ENCODE measurements at places on chromosomes 13 and 19. TPM values are rescaled to one million over a fixed set of nuclear protein-coding genes. Genes with fewer than 3 reads are reported as not detected.

GRCh38 chr13:30105381-30105780, 202.0 kb downstream of the KATNAL1 start:
- no peak for DNase-seq

KLHL1 gene
- total RNA-seq, result not detected

GRCh38 chr19:53357821-53358581, 7.5 kb upstream of the ZNF525 start:
- DNase-seq, result no peak

DNA sequence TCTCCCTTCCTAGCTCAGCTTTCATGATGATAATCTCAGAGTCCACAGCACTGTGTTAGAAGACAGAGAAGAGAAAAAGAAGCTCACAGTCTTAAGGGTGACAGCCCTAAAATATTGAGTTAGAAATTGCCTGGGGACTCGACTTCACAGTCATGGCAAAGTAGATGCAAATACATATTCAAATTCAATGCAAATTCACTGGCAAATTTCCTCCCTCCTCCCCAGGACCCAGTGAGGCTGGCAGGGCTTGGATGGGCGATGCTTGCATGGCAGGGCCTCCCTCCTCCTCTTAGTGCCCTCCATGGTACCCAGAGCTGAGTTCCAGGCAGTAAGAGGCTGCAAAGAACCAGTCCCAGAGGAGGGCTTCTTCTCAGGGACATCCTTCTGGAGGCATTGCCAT, 115.6 kb upstream of the UQCRFS1 start:
- DNase-seq, result no peak

PPFIA3 gene
- total RNA-seq, result 9.9 TPM

DNA sequence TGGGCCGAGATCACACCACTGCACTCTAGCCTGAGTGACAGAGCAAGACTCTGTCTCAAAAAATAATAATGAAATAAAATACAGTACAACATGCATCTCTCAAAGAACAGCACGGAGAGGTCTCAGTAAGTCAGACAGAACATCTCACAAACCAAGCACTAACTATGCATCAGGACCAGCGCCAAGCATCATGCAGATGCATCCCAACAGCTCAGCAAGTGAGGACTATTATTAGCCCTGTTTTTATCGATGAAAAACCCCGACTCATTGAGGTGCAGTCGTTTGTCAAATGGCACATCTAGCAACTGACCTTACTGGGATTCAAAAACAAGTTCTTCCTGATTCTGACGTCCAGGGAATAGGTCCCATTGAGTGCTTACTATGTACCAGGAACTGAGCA, 3.8 kb downstream of the C19orf47 start:
- DNase-seq, result no peak

SHANK1 gene
- 11.9 TPM for total RNA-seq

GRCh38 chr13:100447831-100448230, 140.8 kb downstream of the GGACT start:
- DNase-seq, result no peak

VSIG10L gene
- total RNA-seq, result 8.6 TPM

DNA sequence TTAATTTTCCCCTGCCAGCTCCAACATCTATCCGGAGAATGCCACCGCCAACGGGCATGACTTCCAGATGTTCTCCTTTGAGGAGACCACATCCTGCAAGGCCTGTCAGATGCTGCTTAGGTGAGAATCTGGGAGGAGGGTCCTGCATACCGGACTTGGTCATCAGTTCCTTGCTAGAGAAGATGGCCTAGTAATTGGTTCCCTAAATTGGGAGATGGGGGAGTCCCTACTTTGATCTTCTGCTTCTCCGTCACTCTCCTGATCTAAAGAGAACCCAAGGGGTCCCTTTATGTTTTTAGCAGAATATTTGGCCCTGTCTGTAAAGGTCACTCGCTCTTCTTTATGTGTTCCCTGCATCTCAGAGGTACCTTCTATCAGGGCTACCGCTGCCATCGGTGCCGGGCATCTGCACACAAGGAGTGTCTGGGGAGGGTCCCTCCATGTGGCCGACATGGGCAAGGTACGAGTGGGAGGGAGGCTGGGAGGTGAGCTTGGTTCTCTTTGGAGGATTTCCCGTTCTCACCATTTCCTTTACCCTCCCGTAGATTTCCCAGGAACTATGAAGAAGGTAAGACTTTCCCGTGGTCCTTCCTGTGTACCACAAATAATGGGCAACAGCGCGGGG, 54.1 kb upstream of the ADGRE1 start:
- no peak for DNase-seq

PRKD2 gene
- total RNA-seq, result 74.7 TPM

ANGPTL8 gene
- total RNA-seq, result 0.25 TPM

GRCh38 chr13:72726726-72727416, 558 bp downstream of the MZT1 start:
- DNase-seq, result peak; percentile 41

CGB5 gene
- 5.7 TPM for total RNA-seq

- no peak for DNase-seq
Measured at GRCh38 chr13:65856431-65856830, 1373.7 kb downstream of the PCDH9 start.

DNA sequence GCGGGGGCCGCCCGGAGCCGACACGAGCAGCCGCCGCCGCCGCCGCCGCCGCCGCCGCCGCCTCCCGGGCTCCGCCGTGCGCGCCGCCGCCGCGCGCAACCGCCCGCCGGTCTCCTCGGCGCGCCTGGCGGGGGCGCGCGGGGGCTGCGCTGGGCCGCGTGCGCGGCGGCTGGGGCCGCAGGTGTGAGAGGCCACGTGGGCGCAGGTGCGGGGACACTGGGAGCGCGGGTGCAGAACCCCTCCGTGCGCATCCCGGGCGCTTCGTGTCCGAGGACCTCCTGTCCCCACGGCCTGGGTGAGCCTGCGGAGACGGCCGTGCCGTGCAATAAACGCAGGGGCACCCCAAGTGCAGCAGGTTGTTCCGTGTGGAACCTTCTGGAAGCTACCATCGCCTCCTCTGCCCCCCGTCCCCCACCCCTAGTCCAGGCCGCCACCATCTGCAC, at the start of gene LINGO3:
Gene LINGO3 (minus strand): TSS at position 41 of the 443 bp plus-strand sequence. CDS start 16,378 bp downstream, outside the sequence.
- no peak for DNase-seq

FUT1 gene
- 4.3 TPM for total RNA-seq

- DNase-seq, result no peak
Measured at GRCh38 chr13:110637747-110638146, 22.4 kb downstream of the NAXD start.

DNA sequence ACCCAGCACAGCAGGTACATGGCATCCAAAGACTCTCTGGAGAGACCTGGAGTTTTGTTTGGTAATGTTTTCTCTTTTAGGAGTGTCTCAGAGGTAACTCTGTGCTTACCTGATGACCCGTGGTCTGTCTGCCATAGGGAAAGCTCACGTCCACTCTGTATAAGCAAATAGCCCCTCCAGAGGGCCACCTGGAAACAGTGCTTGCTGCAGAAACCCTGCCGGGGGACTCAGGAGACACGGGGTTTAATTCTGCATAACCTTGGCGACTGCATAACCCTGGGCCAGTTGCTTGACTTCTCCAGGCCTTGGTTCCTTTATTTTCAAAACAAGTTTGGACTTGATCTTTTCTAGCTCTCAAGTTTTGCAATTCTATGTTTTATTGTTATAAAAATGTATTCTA, 187.2 kb upstream of the SOX1 start:
- DNase-seq, result no peak

DNA sequence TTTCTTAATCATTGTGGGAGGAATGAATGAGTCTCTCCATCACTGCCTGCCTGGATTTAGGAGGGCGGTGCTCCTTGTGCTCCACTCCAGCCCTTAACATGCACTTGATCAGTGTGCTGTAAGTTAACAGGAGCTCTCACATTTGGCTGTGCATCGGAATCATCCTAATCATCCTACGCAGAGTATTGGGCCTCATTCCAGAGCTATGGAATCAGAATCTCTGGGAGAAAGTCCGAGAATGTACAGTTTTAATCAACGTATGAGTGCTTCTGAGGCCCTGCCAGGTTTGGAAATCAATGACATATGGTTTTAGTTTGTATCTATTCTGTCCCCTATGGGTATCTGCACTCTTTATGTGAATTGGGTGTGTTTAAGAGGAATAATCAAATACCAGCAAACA, 34.9 kb upstream of the DCLK1 start:
- DNase-seq, result no peak

- DNase-seq, result no peak
Measured at GRCh38 chr13:84999252-84999651, 800.0 kb downstream of the SLITRK6 start.

COL4A2 gene
- 469 TPM for total RNA-seq

DNA sequence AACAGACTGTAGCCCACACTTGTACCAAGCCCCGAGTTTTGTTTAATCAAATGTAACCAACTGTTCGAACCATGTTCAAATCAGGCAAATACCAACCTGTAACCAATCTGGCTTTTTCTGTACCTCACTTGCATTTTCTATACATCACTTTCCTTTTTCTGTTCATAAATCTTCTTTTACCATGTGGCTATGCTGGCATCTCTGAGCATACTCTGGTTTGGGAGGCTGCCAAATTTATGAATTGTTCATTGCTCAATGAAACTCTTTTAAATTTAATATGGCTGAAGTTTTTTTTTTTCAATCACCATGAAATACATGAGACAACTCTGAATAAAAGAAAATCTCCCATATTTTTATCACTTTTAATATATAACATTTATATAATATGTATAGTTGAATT, 256.1 kb downstream of the SLITRK6 start:
- DNase-seq, result no peak

- DNase-seq, result no peak
Measured at GRCh38 chr13:23701186-23701585, 131.0 kb downstream of the TNFRSF19 start.

GRCh38 chr19:58228585-58229254, at the start of gene ZNF544:
Gene ZNF544 (plus strand): TSS chr19:58228914. CDS start chr19:58244024, 15,110 bp downstream.
- peak; percentile 79 for DNase-seq

- no peak for DNase-seq
Measured at GRCh38 chr19:2865334-2866100, 1.6 kb upstream of the ZNF556 start.

DNA sequence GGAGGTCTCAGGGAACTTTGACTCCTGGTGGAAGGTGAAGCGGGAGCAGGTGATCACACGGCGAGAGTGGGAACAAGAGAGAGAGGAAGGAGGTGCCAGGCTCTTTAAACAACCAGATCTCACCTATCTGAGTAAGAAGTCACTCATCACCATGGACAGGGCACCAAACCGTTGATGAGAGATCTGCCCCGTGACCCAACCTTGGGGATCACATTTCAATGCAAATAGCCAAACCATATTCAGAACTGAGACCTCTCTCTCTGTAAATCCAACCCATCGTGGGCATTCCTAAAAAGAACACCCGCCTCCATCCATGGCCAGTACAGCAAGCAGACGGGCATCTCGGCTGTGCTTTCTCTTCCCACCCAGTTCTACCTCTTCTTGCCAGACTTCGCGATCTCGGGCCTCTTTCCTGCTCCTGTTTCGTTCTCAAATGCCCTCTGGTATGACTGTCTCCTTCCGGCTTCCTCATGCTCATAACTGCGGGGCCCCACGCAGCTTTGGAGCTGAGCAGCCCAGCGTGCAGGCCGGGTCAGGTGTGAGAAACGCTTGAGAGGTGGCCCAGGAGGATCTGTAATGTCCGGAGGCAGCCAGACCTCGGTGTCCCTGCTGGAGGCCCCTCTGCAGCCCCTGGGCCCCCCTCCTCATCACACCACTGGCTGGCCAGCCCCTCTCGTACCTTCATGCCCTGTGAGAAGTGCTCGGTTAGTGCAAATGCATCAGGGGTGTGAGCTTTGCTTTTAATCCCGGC, 97.0 kb upstream of the GPR183 start:
- no peak for DNase-seq

- DNase-seq, result no peak
Measured at GRCh38 chr19:22530042-22530441, 104.1 kb upstream of the ZNF492 start.

GRCh38 chr13:67130444-67130843, 99.7 kb downstream of the PCDH9 start:
- DNase-seq, result no peak

DNA sequence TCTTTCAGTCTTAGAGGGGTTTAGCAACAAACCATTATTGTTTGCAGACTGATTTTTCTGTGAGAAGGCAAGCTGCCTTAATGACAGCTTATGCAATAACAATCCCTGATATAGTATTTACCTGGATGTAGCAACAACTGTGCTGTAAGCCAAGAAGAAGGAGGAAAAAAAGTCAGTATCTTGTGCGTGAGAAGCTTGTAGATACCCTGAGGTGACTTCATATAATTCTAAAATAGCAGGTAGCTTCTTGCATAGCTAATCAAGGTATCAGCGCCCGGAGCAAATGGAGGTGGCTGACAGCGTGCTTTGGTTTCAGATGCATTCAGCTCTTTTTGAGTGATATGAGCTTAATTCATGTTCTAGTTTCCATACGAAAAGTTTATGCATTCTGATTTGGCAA, 309.8 kb downstream of the KLF5 start:
- DNase-seq, result no peak

RPS16 gene
- 1,616 TPM for total RNA-seq

DNA sequence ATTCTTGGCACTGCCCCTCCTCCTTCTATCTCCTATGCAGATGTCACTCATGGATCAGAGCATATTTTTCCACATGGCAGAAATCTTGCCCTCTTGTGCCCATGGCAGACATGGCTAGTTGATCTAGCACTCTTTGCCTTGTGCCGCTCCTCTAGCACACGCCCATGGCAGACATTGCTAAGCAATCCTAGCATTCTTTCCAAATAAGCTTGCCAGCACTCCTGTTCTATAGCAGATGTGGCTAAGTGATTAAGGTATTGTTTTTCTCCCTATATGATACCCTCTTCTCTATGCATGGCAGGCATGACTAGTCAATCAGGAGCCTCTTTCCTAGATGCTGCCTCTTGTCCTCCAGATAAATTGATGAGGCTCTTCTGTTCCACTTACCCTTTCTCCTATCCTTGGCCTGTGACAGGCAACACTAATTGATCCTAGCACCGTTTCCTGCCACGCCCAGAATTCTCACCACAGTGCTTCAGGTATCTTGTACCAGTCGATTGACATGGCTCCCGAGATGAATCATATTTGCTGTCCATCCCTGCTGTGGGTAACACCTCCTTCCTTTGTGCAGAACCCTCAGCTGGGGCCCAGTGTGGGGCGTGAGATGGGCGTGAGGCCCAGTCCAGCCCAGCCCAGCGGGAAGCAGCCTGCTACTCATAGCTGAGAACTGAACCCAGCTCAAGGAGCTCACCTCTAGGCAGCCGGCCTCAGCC, 26.9 kb downstream of the TMED1 start:
- no peak for DNase-seq

IGLON5 gene
- total RNA-seq, result 25.9 TPM

GRCh38 chr13:102911336-102911735, 65.5 kb downstream of the ERCC5 start:
- DNase-seq, result no peak

DNA sequence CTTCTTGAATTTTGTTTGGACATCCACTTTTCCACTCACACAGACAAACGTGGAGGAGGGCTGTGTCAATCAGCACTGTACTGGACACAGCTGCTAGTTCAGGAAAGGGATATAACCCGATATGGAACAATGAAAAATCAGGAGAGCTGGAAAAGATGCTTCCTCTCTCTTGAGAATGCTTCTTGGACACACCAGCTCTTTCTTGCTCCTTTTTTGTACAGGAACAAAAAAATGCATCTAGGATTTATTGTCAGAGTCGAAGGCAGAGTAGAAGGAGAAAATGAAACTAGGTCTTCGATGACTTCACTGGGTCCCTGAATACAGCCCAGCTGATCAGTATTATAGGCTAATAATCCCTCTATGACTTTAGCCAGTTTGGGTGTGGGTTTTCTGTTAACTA, 62.2 kb downstream of the PEG3 start:
- DNase-seq, result no peak

RHPN2 gene
- total RNA-seq, result 22.2 TPM

- no peak for DNase-seq
Measured at GRCh38 chr13:97435794-97436193, 1.8 kb downstream of the RAP2A start.

ADAT3 gene
- 15.5 TPM for total RNA-seq

GRCh38 chr19:3367628-3368440, 1.5 kb downstream of the NFIC start:
- DNase-seq, result no peak

All from mesothelial cell of epicardium (in vitro differentiated cells).